Lung (tissue), 17 donors: ENCODE measurements at places on chromosomes 4 and X.

DNA sequence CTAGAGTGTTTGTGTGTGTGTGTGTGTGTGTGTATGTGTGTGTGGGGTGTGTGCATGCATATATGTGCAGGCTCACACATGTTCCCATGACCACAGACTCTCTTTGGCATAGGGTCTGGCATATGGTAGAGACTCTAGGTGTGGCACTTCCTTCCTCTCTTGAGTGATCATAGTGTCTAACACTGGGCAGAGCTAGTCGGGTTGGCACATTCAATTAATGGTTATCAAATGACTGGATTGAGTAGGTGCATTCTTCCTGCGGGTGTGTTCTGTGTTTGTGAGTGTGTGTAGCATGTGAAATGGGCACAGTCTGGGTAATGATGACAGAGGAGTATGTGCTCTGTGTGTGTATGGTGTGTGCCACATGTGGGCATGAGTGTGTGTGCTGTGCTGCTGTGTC is 106.5 kb downstream of the EFNB1 start:
- no peak for DNase-seq

DNA sequence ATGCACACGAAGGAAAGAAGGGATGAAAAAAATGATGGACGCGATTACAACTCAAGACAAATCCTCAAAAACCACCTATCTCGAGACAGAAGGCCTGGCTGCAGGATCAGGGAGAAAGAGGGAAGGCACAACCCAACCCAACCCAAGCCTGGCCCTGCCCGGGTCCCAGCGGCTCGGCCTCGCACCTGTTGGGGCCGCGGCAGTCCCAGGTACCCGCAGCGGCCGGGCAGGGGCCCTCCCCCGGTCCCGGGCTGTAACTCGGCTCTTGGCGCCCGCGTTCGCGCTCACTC is 464 bp downstream of the RASGEF1B start:
- DNase-seq = no peak

- peak; percentile 15 for DNase-seq
These were observed 999 bp upstream of the CTBP1 start for GRCh38 chr4:1249731-1250526.

DNA sequence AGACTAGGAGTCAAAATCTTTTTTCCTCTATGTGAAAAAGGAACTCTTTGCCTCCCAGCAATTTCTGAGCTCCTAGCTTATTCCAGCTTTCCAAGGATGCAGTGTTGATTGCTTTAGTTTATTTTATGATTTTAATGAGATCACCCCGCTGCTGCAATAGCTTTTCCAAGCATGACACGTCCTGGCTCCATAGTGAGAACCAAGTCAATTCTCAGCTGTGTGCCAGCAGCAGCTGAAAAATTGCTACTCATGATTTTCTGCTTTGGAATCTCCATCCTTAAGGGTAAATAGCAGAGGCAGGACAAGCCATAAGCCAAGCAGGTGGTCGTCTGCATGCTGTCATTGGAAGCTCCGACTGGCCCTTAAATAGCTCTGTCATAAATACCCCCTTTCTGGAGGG is 64.5 kb downstream of the FTHL17 start:
- no peak for DNase-seq

DNA sequence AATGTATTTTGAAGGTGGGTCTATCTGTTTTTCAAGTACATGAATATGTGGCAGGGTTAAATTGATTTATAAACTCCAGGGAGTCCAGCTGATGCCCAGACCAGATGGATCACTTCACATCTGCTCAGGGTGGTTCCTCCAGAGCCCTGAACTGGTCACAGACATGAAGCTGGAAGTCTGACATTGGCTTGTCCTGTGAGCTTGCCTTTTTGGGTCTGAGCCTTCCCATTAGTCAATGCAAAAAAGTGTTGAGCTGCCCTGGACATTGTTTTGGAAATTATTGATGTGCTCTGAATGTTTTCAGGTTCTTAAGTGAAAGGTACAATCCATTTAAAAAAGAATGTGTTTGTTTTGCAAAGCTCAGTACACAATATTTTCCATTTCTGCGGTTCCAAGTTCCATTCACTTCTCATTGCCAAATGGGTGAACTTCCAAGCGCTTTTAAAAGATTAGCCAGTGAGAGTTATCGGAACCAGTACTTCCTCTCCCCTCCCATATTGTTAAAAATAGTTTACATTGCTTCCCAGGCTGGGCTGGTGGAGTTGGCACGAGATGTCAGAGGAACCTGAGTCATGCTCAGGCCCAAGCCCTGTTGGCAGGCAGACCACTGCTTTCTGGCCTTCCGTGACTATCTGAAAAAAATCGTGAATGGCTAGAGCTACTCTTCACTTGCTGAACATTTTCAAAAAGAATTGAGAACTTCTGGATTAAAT is 52.1 kb downstream of the PDGFRA start:
- DNase-seq = peak; percentile 38

- DNase-seq = no peak
These were observed 138.4 kb upstream of the NALF2 start for GRCh38 chrX:69365755-69366154.

- DNase-seq = no peak
These were observed 501.9 kb upstream of the ZFP42 start for GRCh38 chr4:187493661-187494060.

DNA sequence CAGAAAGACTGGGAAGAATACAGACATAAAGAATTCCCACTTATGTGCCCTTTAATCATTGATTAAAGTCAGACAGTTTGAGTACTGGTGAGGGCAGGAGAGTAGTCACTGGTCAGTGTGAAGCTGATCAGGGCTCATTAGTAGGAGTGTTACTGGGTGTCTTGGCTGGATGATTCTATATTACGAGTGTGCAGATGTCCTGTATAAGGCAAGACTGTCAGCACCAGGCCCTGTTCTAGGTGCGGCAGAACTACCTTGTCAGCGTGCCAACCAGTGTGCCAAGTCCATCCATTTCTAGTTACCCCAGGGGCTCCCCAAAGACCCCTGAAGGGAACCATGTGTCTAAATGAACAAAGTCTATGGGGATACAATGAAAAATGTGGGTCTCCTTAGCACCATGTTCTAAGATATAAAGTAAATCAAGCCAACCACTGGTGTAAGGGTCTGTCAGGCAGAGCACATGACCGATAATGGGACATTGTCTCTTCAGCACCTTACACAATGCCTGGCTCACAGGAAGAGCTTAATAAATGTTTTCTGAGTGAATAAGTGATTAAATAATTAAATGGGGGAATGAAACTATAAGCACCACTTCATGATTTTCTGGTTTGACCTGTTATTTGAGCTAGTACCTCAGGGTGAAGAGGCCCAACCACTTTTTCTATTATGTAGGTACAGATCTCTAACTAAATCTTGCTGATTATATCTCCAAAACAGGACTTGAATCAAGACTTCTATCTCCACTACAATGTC is 205.0 kb downstream of the CAMK2D start:
- DNase-seq = no peak

DNA sequence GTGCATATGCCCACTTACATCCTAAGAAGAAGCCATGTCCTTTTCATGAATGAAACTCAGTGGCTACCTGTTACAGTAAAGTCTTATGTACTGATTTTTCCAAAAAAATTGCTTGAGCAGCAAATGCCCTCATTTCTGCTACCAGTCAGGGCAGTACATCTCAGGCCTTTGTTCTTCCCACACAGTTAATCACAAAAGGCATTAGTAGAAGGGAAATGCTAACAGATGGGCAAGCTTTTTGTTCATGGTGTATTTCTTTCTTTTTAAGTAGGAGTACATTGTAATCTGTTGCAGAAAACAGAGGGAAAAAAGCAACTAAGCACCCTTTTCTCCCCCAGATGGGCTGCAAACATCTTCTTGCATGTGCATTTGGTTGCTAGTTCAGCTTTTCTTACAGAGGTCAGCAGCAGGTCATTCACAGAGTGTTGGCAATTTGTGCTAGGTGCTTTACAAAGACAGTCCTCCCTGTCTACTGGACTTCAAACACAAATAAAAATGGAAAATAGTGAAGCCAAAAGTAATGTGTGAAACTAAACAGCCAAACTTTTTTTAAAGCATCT is 373.4 kb downstream of the PRDM5 start:
- no peak for DNase-seq

DNA sequence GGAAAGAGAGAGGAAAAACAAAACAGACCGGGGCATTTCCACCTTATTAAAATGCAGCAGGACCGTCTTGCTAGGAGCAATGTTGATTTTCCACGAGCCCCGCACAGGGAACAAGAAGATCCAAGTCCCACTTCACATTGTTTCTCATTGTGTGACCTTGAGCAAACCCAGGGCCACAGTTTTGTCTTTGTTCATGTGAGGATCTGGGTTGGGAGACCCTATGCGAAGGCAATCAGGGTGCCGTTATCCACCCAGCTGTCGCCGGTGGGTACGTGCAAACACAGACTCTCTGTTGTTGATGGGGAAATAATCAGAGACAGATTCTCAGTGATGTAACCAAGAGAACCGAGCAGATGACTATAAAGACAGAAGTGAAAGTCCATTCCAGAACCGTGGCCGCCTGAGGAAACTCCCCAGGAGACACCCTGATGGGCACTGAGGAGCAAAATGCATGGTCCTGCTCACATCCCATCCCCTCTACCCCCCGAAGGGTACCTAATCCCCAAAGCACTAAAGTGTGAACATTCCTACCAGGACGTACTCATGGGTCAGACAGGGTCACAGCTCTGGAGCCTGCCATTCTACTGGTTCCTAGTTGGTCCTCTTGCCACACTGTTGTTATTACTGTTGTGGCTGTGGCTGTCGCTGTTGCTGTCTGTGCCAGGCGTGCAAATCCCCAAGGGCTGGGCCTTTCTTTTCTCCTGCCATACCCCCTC is 102.7 kb upstream of the RBPJ start:
- no peak for DNase-seq

DNA sequence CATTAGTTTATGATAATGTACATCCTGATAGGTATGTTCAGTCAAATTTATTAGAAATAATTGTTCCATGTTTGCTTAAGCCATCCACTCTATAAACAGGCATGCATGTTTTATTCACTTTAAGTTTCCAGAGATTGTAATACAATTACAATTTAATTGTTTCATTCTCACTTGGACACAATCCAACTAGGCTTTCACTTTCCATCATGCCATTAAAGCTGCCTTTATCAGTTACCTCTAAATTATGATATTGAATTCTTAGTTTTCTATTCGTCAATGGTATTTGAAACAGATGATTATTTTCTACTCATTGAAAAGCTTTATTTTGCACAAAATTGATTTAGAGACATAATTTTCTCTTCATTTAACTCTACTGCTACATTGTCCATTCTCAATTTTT is 1196.3 kb downstream of the RAPGEF2 start:
- no peak for DNase-seq

DNA sequence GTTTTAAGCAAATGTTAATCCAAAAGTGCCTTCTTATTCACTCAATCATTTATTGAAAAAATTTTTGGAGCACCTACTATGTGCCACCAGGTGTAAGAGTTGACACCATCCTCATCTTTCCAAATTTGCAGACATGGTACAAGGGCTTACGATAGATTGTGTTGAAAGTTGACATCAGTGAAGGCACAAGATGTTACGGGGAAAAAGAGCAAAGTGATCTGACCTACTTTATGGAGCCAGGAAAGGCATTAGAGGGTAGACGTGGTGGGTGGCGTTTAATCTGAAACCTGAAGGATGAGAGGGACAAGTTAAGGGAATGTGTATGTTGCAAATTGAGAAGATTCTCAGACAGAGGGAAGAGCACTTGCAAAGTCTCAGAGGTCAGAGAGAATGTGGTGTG is 167.8 kb upstream of the HAND2 start:
- DNase-seq = no peak

DNA sequence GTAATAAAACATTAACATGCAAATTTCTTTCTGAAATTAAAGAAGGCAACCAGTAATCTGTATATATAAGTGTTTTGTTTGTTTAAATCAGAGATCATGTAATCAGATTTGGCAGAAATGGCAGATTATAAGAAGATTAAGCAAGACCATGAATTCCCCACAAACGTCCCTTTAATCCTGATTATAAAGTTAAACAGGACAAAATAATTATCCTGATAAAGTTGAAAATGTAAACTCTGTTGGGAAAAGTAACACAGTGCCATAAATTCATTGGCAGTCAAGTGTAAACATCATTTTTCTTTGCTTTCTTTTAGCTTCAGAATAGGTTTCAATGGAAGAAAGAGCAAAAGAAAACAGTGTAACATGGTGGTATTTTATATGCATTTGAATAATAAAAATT is 256.3 kb downstream of the KCNIP4 start:
- peak; percentile 82 for DNase-seq

- DNase-seq = no peak
These were observed 461.4 kb downstream of the NAF1 start for GRCh38 chr4:162705130-162705803.

- DNase-seq = no peak
These were observed 43.2 kb downstream of the HAND2 start for GRCh38 chr4:173486714-173487392.

GRCh38 chrX:47578692-47579091 is 3.5 kb upstream of the TIMP1 start:
- no peak for DNase-seq

GRCh38 chrX:10011261-10011931 is 44.2 kb downstream of the CLDN34 start:
- DNase-seq = no peak

GRCh38 chr4:26061248-26061986 is 147.4 kb downstream of the SMIM20 start:
- no peak for DNase-seq

GRCh38 chrX:108270280-108270679 is 167.9 kb downstream of the COL4A6 start:
- no peak for DNase-seq

GRCh38 chr4:150004481-150004880 is 73.8 kb upstream of the DCLK2 start:
- DNase-seq = peak; percentile 12

GRCh38 chrX:14825851-14826250 is 47.0 kb downstream of the FANCB start:
- peak; percentile 46 for DNase-seq
